Fibroblast of villous mesenchyme (primary cell): ENCODE measurements at places on chromosomes 7 and 10. TPM values are rescaled to one million over a fixed set of nuclear protein-coding genes. Genes with fewer than 3 reads are reported as not detected.

- peak; percentile 75 for DNase-seq
These were observed 105.7 kb downstream of the ST8SIA6 start for GRCh38 chr10:17348501-17349349.

Gene ADRB1
- not detected in 2 replicates for total RNA-seq

DNA sequence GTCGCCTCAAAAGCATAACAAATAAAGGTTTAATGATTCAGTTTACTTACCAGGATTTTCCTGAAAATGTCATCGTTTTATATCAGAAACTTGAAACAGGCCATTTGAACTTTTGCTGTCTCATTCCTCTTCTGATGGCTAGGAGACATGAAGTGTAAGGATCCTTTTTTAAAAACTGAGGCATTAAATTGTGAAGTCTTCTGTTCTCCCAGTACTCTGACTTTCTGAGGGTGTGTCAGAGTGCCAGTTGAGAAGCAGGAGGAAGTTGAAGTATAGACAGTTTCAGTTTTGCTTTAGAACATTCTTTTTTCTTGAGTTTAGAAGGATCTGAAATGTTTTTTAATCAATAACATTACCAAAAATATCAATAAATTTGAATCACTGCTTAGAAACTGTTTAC, at the start of gene SAMD9L:
Gene SAMD9L (minus strand): TSS at position 242 of the 400 bp plus-strand sequence. CDS start 12,414 bp downstream, outside the sequence.
- DNase-seq, result peak; percentile 39

DNA sequence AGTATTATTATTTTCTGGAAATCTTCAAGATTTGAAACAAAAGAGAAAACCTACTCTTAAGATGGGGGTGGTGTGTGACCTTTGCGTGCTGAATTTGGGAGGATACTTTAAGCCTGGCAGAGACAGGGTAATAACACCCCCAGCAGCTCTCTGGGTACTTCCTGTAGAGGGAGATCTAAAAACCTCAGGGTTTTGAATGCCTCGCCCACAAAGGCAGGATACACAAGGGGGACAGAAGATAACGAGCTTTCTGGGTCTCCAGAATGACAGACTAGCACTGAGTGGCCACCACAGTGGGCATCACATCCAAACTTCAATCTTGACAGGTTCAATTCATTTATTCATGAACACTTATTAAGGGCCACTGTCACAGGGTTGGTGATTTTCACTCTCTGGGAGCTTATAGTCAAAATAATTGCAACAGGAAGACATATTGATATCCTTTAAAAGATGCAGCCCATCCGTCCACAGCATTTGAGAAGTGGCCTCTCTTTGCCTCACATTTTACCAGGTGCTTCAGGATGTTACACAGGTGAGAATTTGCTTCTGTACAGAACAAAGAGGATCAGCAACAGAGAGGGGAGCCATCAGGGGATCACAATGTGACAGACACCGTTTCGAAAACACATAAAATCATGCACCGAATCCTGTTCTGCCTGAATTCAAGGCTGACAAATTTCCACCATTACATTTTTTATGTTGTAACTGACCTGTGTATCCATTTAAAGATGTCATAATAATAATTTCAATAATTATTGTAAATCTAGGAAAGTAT, 14.3 kb downstream of the CPA1 start:
- no peak for DNase-seq

GRCh38 chr7:117682681-117683385, 190.4 kb downstream of the CTTNBP2 start:
- peak; percentile 73 for DNase-seq

DNA sequence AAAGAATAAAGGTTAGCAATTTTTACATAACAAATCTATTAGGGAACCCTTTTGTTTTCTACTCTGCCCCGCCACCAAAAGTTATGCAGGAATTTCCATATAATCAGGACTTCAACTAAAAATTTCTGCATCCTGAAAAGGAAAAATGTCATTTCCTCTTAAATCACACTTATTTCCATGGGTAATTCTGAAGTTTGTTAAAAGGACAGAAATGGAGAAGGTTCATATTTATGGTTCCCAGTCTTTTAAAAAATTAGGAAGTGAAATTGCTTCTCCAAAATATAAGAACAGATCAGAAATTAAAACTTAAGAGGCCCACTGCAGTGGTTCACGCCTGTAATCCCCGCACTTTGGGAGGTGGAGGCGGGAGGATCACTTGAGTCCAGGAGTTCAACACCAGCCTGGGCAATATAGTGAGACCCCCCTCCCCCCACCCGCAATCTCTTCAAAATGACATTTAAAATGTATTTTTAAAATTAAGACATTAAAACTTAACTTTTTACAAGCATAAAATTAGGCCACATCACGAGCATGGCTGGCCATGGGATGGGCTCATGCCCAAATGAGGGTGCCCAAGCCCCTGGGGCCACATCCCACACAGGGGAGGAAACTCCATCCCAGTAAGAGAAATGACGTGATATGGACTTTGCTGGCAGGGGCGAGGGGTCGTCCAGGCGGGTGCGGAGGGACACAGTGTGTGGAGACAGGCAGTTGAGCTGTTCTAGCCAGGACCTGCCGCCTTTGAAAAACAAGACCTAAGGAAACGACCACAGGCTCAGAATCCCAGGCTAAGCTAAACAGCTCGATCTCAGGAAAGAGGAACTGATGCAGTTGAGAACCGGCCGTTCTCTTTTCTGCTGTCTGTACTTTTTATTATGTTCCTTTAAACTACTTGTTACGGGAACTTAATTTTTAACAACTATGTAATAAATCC, 51.3 kb upstream of the NFE2L3 start:
- no peak for DNase-seq
